Heart right ventricle (tissue), 16 donors: ENCODE measurements at places on chromosomes 2 and 18. TPM values are rescaled to one million over a fixed set of nuclear protein-coding genes. Genes with fewer than 3 reads are reported as not detected.

Gene SIX2
- total RNA-seq, result 0.55 TPM

Gene ANTXR1
- 23.1 TPM for total RNA-seq

Gene INPP5D
- total RNA-seq, result 5.9 TPM

GRCh38 chr2:224968051-224968450 is 74.2 kb downstream of the DOCK10 start:
- H3K4me1 ChIP-seq, result no peaks in the 10 kb centered on the region
- H3K36me3 ChIP-seq, result no peaks in the 10 kb centered on the region
- H3K27ac ChIP-seq, result no peak overlapping the region
- DNase-seq, result no peak
- no peak overlapping the region for H3K4me3 ChIP-seq
- H3K27me3 ChIP-seq, result no peaks in the 10 kb centered on the region

DNA sequence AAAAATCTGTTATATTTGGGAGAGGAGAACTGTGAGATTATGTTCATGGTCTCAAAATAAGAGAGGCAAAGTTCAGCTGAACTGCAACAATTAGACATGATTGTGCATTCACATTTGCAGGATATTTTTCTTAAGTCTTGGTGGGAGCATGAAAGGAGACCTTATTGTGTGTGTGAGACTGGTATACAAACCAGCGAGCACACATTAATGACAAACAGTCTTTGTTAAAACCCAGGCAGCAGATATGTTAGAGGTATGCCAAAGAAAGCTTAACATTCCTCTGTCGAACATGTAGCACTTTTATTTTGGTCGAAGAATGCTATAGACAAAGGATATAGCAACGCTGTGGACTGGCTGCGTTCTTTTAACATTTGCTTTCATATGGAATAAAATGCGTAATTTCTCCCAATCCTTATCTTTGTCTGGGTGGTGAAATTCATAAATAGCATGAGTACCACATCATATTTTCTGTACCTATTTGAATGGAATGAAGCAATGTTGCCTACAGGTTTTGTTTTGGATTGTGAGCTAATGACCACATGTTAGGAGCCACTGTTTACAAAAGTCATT is 88.4 kb downstream of the ICOS start:
- DNase-seq, result no peak
- H3K27ac ChIP-seq, result no peak overlapping the region
- H3K4me3 ChIP-seq, result no peak overlapping the region
- H3K36me3 ChIP-seq, result no peaks in the 10 kb centered on the region
- H3K4me1 ChIP-seq, result no peaks in the 10 kb centered on the region
- no peaks in the 10 kb centered on the region for H3K27me3 ChIP-seq

DNA sequence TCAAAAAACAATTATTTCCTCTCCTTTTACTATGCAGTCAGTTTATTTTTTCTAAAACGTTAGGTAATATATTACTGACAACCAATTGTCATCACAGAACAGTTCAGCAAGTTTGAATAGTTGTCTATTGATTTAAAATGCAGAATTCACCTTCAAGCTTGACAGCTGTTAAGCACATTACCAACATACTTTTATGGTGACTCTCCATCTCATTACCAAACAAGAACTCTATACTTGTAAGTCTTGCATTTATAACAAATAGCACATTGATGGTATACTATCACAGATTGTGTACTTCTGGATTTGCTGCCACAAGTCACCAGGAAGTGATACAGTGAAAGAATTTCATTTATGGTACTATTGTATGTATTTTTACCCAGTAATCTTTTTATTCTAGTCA is 99.4 kb upstream of the PPP1CB start:
- no peaks in the 10 kb centered on the region for H3K27me3 ChIP-seq
- no peak overlapping the region for H3K4me3 ChIP-seq
- no peak for DNase-seq
- H3K27ac ChIP-seq, result no peak overlapping the region

Gene MC5R
- total RNA-seq, result not detected

Gene RNF152
- total RNA-seq, result 10.8 TPM

Gene OR6B3
- total RNA-seq, result not detected

- H3K4me1 ChIP-seq, result peaks cover 17% of the 10 kb centered on the region
- no peak for DNase-seq
- no peaks in the 10 kb centered on the region for H3K36me3 ChIP-seq
- H3K4me3 ChIP-seq, result no peak overlapping the region
- H3K27me3 ChIP-seq, result no peaks in the 10 kb centered on the region
Measured at GRCh38 chr2:237073552-237073951, 12.1 kb upstream of the COPS8 start.

GRCh38 chr2:33160191-33160590 is 213.4 kb downstream of the LTBP1 start:
- H3K27ac ChIP-seq, result no peak overlapping the region
- H3K4me1 ChIP-seq, result no peaks in the 10 kb centered on the region
- H3K4me3 ChIP-seq, result no peak overlapping the region
- no peak for DNase-seq
- no peaks in the 10 kb centered on the region for H3K27me3 ChIP-seq

Gene ACTG2
- total RNA-seq, result 0.92 TPM

- H3K27ac ChIP-seq, result no peak overlapping the region
- DNase-seq, result no peak
- no peaks in the 10 kb centered on the region for H3K4me1 ChIP-seq
- H3K36me3 ChIP-seq, result no peaks in the 10 kb centered on the region
- H3K27me3 ChIP-seq, result no peaks in the 10 kb centered on the region
- no peak overlapping the region for H3K4me3 ChIP-seq
Measured at GRCh38 chr2:141522702-141523101, 608.1 kb downstream of the LRP1B start.
